ENCODE measurements at places on chromosomes 3 and 15. TPM values are rescaled to one million over a fixed set of nuclear protein-coding genes. Genes with fewer than 3 reads are reported as not detected.

The CHDH gene
- 0.93 TPM for total RNA-seq

The TIMP4 gene
- not detected for total RNA-seq

The MESP2 gene
- total RNA-seq = not detected

The NR1I2 gene
- total RNA-seq = not detected

The CPN2 gene
- not detected for total RNA-seq

The ROBO1 gene
- 0.93 TPM for total RNA-seq

The STRC gene
- 0.46 TPM for total RNA-seq

The CHRNA3 gene
- not detected for total RNA-seq

The GOLGA6L7 gene
- total RNA-seq = not detected

The SELENOK gene
- 59.9 TPM for total RNA-seq

The SIN3A gene
- total RNA-seq = 110 TPM

The NAALADL2 gene
- not detected for total RNA-seq

The ZNF80 gene
- total RNA-seq = 0.39 TPM

Data from T-helper 1 cell treated with Interleukin-12 subunit alpha and Interleukin-12 subunit beta and Interleukin-4 antibody, amounts not matched to agents 30 ng/mL and 1 ng/mL, for 36 hours (primary cell).